GDM1 (cell line): ENCODE measurements at places on chromosomes 3 and 15.

GRCh38 chr3:125052624-125053303 lies 3.0 kb downstream of the HEG1 start:
- DNase-seq = no peak

GRCh38 chr15:32870240-32871033 lies 152.6 kb downstream of the GREM1 start:
- no peak for DNase-seq

DNA sequence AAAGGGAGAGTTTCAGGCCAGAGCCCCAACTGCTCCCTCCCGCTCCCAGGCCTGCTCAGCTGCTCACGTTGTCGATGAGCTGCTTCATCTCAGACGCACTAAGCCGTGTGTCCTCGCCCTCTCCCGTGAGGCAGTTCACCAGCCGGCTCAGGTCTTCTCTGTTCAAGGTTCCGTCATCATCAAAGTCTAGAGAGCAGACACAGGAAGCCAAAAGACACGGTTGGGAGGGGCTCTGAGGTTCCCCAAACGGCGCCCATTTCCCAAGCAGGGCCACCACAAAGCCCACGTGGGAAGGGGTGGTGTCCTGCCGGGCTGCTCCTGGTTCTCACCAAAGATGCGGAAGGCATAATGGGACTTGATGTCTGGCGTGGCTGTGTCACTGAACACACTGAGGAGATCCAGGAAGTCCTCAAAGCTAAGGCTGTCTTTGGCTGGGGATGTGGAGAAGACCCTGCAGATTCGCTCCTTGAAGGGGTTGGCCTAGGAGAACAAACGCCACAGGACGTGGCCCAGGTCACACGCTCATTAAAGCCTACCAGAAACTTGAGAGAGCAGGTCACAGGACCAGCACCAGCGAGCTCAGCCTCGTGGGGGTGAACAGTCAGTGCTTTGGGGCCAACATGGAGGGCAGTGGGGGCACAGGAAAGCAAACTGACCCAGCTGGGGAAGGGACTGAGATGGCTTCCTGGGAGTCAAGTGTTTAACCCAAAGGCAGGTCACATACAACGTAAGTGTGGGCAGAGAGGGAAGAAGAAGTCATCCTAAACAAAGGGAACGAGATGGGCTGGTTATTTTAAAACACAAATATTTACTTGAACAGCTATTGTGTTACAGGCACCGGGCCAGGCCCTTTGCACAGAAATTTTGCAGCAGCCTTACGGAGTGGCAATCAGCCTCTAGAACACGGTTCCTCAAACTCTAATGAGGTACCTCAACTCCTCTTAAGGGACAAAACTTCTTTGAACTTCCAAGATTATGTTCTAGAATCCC lies 2.4 kb downstream of the CIB1 start:
- DNase-seq = no peak

DNA sequence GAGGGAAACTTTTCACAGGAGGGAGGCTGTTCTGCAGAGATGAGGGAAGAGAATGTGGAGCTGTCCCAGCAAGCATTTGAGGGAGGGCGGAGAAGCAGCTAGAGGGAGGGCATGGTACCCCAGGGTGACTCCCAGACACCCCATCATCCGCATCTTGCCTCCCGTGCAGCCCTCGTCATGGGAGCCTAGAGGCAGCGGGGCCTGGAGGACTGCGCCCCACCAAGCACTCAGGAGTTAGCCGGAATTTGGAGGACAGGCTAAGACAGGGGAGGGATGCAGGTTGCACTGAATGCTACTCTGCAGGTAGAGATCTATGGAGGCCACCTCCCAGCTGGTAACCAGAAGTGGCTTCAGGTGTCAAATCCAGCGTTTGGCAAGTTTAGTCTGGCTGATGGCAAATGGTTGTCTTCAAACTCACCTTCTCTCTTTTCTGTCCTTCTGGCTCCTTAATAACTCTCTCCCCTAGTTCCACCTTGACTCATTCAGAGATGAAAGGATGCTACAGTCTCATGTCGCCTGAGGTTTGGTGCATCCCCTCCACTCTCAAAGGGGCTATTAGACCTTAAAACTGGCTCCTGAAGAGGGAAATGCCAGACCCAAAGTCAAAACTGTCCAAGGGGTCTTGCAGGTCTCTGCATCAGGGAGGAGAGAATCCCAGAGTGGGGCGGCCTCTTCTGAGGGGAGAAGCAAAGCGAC lies 155.9 kb upstream of the TLE3 start:
- DNase-seq = no peak
